CD4-positive, alpha-beta memory T cell (primary cell): ENCODE measurements at places on chromosomes 7 and 10.

- DNase-seq, result no peak
Observed at GRCh38 chr10:15137036-15137359, 31.5 kb downstream of the NMT2 start.

DNA sequence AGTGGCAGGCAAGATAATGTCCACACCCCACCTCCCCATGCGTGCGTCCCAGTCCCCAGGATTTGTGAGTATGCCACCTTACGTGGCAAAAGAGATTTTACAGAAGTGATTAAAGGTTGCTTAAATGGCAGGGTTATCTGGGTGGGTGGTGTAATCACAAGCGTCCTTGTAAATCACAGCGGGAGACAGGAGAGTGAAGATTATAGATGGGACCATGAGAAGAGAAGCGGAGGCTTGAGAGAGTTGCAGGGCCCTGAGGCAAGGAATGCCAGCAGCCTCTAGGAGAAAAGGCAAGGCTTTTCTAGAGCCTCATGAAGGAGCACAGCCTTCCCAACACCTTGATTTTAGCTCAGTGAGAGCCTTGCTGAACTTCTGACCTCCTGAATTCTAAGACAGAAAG is 10.2 kb downstream of the ZRANB1 start:
- no peak for DNase-seq

- no peak for DNase-seq
Observed at GRCh38 chr7:72805526-72806494, 22.2 kb downstream of the TYW1B start.

GRCh38 chr10:70714951-70715350 is 42.6 kb downstream of the ADAMTS14 start:
- no peak for DNase-seq
